Body of pancreas (tissue), 4 donors: ENCODE measurements at places on chromosomes 2 and 18.

DNA sequence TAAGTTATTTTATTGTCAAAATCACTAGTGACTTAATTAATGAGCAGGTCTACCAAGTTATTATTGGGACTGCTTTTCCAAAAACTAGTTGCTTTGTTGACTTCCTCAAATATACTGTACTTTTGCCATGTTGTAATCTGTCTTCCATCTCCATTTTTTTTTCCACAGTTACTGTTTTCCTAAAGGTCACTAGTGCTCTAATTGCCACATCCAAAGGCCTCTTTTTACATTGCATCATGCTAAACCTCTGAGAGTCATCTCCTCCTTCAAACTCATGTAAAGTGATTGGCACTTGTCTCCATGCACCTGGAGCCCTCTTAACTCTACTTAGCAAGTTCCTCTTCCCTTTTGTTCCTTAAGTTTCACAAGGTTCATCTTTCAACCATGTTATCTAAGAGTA, 11.8 kb downstream of the PMAIP1 start:
- no peak for DNase-seq

GRCh38 chr2:206158563-206159345, 490 bp downstream of the NDUFS1 start:
- DNase-seq = no peak

- DNase-seq = no peak
These were observed 586.3 kb downstream of the PLCL1 start for GRCh38 chr2:198390670-198391069.

GRCh38 chr18:4639628-4640310, 184.7 kb upstream of the DLGAP1 start:
- DNase-seq = no peak

- DNase-seq = no peak
These were observed 679.7 kb downstream of the ZEB2 start for GRCh38 chr2:143840194-143840593.

DNA sequence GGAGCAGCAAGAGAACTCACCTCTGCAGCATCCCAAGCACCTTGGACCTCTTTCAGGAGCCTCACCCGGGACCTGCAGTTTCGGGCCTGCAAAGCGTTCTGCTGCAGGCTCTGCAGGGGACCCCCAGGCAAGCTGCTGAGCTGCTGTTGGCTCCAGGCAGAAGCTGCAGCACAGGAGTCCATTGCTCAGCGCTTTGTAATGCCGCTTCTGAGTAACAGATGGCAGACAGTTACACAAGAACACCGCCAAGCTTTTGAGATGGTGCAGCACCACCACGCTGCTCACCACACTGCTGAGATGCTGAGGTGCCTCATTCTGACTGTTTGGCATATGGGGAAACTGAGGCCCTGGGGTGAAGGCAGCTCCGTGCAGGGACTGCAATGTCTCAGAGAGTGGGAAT, 1.9 kb upstream of the GALNT14 start:
- DNase-seq = no peak

- DNase-seq = no peak
These were observed 6.3 kb downstream of the ADRA2B start for GRCh38 chr2:96109931-96110511.

GRCh38 chr2:172698041-172698863, 37.4 kb upstream of the RAPGEF4 start:
- no peak for DNase-seq

DNA sequence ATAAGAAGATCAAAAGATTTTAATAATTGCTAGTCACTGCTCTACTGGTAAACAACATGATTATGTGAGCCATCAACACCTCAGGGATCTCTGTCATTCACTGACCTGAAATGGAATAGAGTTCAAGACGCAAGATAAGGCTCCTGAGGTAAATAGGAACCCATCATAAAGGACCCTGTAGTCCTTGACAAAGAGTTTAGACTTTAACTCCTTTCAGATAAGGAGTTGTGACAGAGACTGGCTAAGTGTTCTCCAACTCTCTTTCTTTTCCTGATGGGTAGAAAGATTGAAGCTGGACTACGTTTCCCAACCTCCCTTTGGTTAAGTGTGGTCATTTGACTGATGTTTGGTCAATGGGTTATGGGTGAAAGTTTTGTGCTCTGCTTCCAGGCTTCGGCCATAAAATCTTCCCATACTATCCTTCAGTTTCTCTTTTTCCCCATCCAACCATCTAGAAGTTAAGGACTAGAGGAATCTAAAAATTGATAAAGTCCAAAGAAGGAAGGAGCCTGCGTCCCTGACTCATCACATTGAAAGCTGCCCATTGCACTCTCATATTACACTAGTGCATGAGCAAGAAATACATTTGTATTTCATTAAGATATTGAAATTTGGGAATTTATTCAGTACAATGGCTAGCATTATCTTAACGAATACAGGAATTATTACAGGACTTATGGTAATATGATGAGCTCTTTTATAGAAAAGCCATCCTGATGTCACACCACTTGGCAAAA, 293.7 kb upstream of the ACVR2A start:
- DNase-seq = no peak

GRCh38 chr2:185374878-185375277, 363.7 kb upstream of the FSIP2 start:
- no peak for DNase-seq

DNA sequence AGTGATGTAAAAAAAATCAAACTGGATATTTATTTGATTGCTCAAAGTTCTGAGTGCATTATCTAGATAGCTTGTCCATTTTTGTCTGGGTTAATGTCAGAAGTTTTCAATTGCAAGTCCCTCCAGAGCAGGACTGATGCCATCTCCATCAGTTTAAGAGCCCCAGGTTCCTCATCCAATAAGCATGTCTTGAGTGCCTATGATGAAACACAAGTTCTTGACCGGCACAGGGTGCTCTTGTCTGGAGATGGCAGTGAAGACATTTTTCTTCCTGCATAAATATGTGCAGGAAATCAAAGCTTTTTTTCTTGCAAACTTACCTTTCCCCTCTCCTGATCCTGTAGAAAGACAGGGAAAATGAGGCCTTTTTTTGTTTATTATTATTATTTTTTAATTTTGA, 31.9 kb downstream of the CAVIN2 start:
- DNase-seq = no peak

- DNase-seq = no peak
These were observed 243.0 kb downstream of the MBD5 start for GRCh38 chr2:148263890-148264289.

DNA sequence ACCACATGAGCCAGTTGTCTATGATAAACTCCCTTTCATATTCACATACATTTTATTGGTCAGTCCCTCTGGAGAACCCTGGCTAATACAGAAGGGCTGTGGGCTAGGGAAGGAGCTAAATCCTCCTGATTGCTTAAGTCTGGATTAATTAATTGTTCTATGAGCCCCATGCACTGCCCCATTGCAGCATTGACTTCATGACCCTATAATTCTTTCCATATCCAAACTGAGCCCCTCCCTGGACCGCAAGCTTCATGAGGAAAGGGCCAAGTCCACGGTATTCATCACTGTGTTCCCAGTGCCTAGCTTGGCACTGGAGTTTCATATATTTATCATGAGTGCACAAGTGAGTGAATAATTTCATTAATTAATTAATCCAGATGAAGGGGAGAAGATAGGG, 124.0 kb downstream of the MBD2 start:
- DNase-seq = no peak

- no peak for DNase-seq
These were observed 17.4 kb downstream of the ACTR3 start for GRCh38 chr2:113907297-113907696.

DNA sequence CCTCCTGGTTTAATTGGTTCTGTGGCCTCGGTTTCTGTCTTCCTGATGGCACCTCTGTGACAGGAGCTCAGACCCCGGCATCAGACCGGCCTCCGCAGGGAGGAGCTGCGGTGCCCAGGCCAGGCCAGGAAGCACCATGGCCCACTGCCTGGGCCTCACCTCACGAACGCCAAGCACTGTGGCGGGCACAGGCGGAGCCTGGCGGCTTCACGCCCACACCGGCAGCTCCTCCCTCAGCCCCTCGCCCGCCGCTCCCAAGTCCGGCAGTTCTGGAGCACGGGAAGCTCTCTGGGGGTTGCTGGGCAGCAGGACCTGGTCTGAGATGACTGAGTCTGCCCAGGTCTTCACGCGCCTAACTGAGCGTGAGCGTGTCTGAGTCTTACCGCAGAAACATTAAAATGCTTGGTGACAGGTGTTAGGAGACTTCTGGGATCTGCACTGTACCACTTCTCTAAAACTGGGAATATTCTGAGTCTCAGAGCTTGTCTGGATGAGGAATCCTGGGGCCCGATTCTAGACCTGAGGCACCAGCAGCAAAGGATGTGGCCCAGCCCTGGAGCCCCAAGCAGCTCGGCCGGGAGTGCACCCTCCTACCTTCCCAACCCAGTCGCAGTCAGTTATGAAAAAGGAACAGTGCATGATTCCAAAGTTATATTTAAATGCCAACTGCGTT, 21.9 kb downstream of the RTP5 start:
- DNase-seq = peak; percentile 69

DNA sequence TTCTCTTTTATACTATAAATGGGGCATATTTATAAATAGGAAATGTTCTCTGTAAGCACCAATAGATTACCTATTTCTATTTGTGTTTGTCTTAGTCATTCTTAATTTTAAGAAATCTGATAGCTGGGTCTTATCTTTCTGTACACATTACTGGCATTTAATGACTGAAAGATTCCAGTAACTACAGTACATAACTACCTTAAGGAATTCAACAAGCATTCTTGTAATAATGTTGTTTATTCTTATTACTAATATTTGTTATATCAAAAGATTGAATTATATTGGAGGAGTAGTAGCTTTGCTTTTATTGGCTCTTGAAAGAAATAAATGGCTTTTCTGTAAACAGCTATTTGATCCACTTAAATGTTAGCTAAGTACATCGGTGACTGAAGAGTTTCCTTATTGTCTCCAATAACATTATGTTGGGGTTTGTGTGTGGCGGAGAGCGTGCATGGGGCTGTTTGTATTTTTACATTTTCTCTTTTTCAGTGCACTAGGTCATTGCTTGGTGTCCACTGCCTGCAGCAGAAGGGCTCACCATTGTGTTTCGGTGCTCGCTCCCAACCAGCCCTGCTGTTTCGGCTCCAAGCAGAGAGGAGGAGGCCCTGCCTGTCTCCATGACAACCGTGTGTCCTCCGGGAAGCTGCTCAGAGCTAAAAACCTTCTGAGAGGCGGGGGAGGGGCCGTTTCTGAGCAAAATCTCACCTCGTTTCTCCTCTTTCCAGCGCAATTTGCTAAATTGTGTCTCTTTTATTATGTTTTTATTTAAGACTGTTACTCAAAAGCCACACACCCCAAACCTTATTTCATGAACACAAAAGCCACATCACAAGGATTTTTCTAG, 112.5 kb upstream of the SLC38A11 start:
- peak; percentile 20 for DNase-seq

GRCh38 chr2:218257390-218257981, 3.3 kb upstream of the GPBAR1 start:
- peak; percentile 19 for DNase-seq

DNA sequence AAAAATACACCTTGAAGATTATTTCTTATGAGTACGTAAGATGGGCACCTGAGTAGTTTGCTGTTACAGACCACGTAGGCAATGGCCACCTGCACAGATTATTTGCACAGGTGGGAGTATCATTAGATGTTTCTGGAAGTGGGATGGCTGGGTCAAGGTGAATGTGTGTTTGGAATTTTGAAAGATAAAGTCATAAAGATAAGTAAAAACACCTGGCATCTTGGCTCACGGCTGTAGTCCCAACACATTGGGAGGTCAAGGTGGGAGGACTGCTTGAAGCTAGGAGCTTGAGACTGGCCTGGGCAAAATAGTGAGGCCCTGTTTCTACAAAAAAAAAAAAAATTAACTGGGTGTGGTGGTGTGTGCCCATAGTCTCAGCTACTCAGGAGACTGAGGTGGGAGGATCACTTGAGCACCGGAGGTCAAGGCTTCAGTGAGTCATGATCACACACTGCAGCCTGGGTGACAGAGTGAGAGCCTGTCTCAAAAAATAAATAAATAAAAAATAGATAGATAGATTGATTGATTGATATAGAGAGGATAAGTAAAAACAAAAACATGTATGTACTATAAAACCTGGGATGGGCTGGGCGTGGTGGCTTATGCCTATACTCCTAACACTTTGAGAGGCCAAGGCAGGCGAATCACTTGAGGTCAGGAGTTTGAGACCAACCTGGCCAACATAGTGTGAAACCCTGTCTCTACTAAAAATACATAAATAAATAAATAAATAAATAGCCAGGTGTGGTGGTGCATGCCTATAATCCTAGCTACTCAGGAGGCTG, 30.4 kb downstream of the ODC1 start:
- no peak for DNase-seq

DNA sequence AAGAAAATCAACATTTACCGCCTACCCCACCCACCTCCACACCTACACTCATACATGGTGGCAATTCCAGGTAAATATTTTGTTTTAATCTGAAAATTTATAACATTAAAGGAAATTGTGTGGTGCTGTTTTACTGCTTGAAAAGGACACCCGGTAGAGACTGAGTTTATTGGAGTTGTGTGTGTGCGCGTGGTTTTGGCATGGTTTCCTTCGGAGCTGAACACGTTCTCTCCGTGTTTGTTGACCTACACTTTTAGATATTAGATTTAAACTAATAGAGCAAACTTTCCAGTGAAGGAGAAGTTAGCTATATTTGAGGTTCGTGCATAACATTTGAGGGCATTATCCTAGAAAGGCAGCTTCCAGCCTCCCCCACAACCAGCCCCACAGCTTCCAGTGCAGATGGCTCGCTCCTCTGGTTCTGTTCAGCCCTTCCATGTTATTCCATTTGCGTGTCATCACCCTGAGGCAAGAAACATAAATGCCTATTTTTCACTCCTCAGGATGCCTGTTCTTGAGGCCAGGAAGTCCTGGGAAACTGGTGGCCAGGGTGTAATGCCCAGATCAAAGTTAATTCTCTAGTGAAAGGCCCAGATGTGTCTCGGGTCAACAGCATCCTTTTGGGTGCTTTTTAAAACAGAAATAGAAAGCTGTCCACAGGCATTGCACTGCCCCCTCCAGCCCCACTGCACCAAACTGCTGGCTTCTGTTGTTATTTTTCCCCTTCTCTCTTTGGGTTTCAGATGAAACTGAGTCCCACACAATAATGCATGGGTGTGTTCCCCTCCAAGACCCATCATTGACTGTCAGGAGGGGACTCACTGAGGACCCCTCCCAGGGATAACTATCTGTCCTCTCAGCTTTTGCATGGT, 190.2 kb downstream of the SETBP1 start:
- no peak for DNase-seq

- DNase-seq = no peak
These were observed 2.6 kb downstream of the TRAK2 start for GRCh38 chr2:201448701-201449100.

- no peak for DNase-seq
These were observed 142.7 kb downstream of the ATP9B start for GRCh38 chr18:79211844-79212243.

DNA sequence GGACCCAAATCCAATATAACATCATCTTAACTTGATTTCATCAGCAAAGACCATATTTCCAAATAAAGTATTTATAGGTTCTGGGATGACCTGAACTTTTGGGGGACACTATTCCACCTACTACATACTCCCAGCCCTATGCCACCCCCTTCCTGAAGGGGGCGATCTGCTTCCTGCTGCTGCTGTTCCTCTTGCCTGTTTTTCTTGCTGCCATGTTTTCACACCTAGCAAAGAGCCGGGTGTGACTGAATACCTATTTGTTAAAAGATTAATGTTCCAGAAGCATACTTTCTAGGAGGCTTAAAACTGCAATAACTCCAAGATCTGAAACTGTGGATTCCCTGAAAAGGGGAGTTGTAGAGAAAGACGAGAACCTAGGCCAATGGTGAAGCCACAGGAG, 89.7 kb downstream of the ICOS start:
- DNase-seq = no peak

GRCh38 chr2:218783688-218784087, 1.7 kb downstream of the CYP27A1 start:
- DNase-seq = no peak

GRCh38 chr2:157476953-157477709, 33.2 kb upstream of the CYTIP start:
- DNase-seq = no peak

- no peak for DNase-seq
These were observed 5.2 kb upstream of the ARMC9 start for GRCh38 chr2:231193216-231193615.
